Cardiac fibroblast (primary cell): ENCODE measurements at places on chromosomes 12 and 14.

DNA sequence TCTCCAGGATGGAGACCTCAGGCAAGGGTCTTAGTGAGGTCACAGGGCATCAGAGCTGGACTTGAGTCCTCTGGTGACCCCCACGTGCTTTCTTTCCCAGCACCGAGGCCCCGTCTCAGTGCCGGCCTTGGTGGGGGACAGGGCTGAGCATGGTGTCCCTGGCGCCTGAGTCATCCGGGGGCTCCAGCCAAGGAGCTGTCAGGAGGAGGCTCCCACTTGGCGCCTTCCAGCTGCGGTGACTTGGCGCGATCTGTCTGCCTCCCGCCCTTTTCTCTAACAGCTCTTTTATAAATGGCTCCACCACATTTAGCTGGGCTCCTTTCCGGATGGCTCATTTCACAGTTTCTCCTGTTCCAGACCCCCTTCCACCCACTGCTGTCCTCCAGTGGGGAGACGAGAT, 60.4 kb downstream of the PRMT8 start:
- DNase-seq: peak; percentile 24

DNA sequence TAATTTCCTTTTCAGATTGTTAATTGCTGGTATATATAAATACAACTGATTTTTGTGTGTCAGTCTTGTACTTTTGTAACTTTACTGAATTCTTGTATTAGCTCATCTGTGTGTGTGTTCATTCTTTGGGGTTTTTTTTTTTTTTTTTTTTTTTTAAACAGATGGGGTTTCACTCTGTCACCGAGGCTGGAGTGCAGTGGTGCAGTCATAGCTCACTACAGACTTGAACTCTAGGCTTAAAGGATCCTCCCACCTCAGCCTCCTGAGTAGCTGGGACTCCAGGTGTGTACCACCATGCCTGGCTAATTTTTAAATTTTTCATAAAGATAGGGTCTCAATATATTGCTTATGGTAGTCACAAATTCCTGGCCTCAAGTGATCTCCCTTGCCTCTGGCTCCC, 68.0 kb downstream of the WNK1 start:
- DNase-seq: no peak

DNA sequence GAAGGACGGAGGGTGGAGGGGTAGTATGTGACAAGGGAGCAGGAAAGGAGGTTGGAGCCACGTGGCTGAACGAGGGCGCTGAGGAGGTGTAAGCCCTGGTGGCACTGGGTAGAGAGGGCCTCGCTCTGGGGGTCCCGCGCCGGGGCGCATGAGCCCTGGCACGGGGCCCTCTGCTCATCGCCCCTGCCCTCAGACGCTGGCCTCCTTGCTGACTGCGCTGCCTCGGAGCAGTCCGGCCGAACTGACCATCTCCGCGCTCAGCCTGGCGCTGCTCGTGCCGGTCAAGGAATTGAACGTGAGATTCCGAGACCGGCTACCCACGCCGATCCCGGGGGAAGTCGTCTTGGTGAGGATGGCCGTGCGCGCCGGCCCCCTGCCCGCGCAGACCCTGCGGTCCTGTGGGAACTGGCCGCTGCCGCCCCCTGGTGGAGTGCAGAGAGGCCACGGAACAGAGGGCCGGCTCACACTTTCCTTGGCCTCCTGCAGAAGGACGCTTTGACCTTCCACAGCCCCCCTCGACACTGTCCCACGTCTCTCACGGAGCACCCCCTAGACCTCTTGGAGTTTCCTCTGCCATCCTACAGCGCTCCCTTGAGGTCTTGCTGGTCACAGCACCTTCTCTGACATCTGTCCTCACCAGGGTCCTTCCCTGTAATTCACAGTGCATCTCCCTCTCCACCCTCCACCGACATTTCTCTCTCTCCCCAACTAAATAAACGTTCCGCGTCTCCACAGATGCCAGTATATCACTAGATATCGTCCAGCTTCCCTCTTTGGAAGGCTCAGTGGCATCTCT, 10.5 kb downstream of the ARHGEF25 start:
- peak; percentile 27 for DNase-seq

- no peak for DNase-seq
Measured at GRCh38 chr12:69456239-69456638, 13.9 kb upstream of the FRS2 start.

DNA sequence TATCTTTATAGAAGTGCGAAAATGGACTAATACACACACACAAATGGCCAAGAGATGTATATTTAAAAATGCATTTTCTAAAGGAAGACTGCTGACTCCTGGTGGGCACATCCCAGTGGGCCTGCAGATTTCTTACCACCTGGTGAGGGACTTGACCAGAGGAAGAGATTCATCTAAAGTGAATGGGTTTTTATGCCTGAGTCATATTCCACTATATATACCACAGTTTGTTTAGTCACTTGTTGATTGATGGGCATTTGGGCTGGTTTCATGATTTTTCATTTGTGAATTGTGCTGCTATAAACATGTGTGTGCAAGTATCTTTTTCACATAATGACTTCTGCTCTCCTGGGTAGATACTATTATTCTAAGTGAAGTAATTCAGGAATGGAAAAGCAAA, 277.3 kb downstream of the SLC16A7 start:
- DNase-seq: no peak

GRCh38 chr12:120229487-120230325, 28.8 kb upstream of the RPLP0 start:
- DNase-seq: peak; percentile 57

GRCh38 chr12:50589650-50590435, 85.1 kb downstream of the DIP2B start:
- DNase-seq: peak; percentile 94

DNA sequence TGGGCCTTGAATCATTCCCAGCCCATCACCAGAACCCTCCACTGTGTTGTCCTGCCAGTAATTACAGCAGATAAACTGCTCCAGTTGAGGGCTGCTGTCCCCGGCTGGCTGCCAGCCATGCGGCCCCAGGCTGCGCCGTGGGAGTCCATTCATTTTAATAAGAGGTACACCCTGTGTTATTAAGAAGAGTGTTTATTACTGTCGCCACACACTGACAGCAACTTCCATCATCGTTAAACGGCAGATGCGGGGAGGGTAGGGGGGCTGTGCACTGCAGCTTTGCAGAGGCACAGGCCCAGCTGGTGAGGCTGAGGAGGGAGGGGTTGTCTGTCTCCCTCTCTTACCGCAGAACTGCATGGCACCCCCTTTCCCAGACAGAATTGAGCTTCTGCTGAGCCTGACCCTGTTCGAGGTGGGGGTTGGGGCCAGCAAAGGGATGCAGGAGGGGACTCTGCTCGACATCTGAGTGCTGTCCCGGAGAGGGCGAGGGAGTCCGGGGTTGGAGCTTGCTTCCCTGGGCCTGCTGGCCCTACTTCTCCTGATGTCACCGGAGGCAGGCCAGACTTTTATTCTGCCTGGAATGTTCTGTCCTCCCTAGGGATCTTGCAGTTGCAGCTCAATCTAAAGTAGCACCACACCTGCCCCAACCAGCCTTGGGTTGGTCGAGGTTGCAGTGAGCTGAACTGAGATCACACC, 33.8 kb upstream of the GPATCH2L start:
- DNase-seq: no peak

DNA sequence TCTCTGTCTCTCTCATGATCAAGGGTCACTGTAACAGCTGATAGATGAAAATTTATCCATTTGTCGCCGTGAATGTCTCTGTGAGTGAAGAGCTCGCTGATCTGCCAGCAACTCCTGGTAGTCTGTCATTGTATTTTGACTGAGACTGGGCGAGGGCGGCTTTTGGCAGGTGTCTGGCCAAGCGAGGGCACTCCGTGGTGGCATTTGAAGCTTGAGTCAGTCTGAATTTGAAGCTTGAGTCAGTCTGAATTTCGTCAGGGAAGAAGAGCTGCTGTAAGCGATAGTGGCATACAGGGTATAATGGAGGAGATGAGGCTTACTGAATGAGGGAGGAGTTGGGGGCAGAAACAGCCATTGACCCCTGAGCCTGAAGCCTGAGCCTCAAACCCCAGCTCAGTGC, 56.8 kb upstream of the FAM181A start:
- DNase-seq: no peak

- no peak for DNase-seq
Measured at GRCh38 chr12:30203981-30204380, 420.2 kb upstream of the TMTC1 start.
